ENCODE measurements at places on chromosomes 7 and 10. TPM values are rescaled to one million over a fixed set of nuclear protein-coding genes. Genes with fewer than 3 reads are reported as not detected.

The TMEM273 gene
- total RNA-seq, result not detected

The STEAP1B gene
- total RNA-seq, result 2.2 TPM

The OR2A42 gene
- not detected for total RNA-seq

The DMTF1 gene
- 88.5 TPM for total RNA-seq

The RSPH10B2 gene
- total RNA-seq, result 0.22 TPM

The TEX47 gene
- total RNA-seq, result not detected

The GNG11 gene
- total RNA-seq, result 93.5 TPM

The CALD1 gene
- 463 TPM for total RNA-seq

The GALNT17 gene
- total RNA-seq, result not detected

The STYXL1 gene
- 45.7 TPM for total RNA-seq

The DNAH11 gene
- total RNA-seq, result not detected

The C10orf143 gene
- total RNA-seq, result 0.29 TPM

The ADAM12 gene
- 30.4 TPM for total RNA-seq

The CPA4 gene
- 9.4 TPM for total RNA-seq

The ITPRIP gene
- total RNA-seq, result 20.8 TPM

The CYP3A4 gene
- not detected for total RNA-seq

The GDF10 gene
- not detected for total RNA-seq

The TACC2 gene
- total RNA-seq, result 6.8 TPM

The NKX2-3 gene
- total RNA-seq, result not detected

The LIPN gene
- total RNA-seq, result not detected
